ENCODE measurements at places on chromosomes 1 and 21.
A peak's percentile ranks its signal among the peaks of the same experiment; 100 is the strongest.

DNA sequence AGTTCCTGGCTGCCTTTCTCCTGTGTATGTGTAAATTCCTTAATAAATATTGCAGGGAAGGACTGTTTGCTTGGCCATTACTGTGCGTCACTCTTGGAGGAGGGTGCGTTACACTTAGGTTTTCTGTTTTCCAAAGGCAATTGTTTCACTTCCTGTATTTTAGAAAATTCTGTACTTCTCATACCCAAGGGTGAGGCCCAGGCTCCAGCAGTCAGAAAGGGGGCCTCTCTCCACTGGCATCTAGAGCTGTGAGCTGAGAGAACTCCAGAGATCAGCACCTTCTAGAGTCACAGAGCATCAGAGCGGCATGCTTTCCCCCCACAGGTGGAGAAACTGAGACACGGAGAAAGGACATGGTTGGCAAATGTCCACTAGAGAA is 27.0 kb upstream of the ZFP69B start:
- no peak for DNase-seq

DNA sequence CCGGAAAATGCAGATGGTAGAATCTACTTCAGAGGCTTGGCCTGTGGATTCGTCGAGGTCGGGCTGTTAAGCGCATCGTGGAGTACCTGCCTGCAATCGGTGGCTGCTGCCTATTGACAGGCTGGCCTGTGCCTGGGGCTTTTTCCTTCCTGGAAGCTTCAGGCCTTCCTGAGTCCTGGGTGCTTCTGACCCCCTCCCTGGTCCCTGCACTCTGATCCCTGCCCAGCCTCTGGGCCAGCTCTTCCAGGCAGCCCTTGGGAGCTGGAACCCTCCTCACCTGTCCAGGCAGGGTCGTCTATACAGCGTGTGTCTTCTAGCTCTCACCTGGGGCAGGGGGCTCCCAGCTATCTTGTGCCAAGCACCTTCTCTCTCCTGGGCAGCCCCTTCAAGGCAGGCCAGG is 40.0 kb upstream of the TNFRSF1B start:
- DNase-seq = no peak

GRCh38 chr1:183263886-183264602 is 78.0 kb downstream of the LAMC2 start:
- DNase-seq = no peak

DNA sequence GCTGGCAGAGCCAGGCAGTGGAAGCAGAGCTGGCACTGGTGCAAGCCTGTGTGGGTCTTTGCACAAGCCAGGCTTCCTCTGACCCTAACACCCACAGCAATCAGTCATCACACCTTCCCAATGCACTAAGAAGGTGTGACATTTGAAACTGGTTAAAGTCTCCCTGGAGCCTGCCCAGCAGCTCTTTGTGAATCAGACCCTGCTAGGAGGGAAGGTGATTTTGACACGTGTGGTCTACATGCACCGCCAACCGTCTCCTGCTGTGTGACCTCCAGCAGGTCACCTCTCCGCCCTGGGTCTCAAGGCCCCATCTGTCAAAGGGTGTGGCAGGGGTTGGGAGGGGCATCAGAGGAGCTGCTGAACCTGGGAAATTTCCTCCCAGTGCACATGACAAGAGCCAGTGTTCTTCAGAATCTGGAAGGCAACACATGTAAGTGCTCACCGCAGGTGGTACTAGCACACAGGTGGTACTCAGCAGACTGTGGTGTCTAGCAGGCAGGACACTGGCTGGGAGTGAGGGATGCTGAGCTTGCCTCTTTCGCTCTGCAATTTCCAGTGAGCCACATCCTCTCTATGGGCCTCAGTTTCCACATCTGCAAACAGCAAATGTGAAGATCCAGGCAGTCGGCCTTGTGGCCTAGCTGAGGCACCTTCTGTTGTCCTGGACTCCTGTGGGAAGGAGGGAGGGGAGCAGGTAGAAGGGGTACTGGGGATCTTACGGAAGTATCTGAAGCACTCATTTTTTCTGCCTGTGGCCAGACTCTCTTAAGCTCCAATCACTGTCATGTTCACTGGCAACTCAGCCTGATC is 123.2 kb downstream of the DMRTB1 start:
- DNase-seq = peak; percentile 53

GRCh38 chr1:25804244-25804963 is 4.4 kb downstream of the SELENON start:
- no peak for DNase-seq

DNA sequence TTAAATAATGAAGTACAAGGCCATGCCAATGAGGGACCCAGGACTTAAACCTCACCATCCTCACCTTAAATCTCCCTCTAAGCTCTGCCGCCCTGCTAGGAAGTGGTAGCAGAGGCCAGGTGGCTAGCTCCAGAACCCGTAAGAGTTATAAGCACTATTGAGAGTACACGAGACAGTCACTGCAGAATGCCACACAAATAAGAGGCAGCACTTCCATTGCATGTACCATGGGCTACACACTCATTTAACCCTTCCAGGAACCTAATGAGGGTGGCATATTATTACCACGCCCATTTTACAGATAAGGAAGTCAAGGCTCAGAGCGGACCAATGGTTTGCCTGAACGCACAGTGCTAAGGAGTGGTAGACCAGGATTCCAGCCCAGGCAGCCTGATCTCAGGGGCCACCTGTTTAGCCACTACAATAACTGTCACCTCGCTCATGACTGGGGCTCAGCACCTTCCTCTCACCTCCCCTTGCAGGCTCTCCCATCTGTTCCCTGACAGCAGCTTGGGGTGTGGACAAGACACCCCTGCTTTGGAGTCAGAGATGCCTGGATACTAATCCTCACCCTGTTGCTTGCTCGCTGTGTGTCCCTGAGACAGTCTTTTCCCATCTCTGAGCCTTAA is 54.8 kb upstream of the ID3 start:
- no peak for DNase-seq

- DNase-seq = no peak
Observed at GRCh38 chr1:68051475-68051874, 1.0 kb upstream of the DIRAS3 start.

DNA sequence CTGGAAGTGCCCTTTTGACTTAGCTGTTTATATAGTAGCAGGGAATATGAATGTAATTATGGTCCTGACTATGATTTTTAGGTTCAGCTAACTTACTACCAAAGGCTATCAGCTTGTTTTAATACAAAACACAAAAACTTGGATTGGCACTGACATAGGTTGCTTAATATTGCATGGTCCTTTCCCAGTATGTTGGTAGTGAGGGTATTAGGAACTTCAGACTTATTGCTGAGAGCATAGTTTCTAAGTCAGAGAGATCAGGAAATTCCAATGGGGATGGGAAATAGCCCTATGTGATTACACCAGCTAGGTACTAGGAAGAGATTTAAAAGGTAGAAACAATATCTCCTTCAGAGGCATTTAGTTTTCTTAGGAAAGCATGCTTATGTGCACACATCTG is 7.7 kb downstream of the ARID1A start:
- DNase-seq = no peak

DNA sequence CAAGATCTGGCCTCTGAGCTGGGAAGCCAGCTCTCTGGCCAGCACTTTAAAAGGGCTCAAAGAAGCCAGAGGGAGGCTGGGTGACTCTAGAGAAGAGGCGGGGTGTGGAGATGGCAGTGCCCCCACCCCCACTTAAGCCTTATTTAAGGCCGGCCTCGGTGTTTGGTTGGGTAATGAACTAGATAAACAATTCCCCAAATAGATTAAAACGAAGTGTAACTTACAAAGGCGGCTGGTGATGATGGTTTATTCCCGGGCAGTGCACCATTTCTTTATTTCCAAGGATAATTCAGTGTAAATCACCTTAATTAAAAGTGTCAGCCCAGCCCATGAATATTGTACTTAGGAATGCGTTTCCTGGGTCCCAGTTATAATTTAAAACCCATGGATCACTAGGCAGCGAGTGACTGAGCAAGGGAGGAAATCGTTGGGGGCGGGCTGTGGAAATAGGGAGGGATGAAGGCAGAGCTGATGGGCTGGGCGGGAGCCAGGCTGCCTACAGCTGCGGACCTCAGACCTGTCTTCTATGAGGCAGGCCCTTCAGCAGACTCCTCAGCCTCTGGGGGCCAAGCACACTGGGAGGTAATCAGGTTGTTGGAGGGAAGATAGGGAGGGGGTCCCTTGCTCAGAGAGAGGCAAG is 54.9 kb downstream of the TMEM53 start:
- no peak for DNase-seq

DNA sequence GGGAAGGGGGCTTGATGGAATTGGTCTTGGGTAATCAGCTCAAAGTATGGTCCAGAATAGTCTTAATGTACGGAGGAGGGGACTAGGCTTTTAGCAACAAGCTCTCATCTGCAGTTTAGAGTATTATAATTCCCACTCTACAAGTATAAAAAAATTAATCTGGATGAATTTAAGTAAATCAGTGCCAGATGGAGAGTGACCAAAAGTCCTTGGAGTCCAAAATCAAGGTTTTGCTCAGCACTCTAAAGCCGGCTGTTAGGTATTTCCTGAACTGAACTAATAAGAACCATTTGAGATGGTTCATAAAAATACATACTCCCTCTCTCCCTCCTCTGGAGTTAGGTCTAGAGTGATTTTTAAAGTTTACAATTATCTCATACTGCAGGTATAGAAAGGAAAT is 23.7 kb downstream of the GLUL start:
- no peak for DNase-seq

DNA sequence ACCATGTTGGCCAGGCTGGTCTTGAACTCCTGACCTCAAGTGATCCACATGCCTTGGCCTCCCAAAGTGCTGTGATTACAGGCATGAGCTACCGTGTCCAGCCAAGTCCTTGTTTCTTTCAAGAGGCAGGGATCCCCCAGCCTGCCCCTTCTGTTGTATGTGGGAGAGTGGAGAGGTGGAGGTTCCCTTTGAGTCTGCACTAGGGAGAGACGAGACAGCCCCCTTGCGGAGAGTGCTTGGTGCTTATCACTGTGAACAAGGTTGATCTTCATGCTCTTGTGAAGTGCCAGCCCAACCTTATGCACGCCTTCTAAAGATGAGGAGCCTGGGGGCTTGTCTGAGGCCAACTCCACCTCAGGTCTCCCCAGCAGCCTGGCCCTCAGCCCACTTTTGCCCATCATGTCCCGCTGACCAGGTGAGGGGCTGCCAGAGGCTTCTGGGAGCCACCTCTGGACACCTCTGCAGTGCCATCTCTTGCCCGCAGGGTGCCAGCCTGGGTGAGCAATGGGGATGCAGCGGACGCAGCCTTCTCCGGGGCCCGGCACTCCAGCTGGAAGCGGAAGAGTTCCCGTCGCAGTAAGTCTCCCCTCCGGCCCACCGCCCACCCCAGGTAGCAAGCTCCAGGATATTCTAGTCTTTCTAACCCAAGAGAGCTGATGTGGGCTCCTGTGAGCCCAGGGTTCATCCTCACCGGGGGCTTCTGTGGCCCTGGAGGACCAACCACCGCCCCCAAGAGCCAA is 62.3 kb downstream of the ARHGEF10L start:
- DNase-seq = no peak

DNA sequence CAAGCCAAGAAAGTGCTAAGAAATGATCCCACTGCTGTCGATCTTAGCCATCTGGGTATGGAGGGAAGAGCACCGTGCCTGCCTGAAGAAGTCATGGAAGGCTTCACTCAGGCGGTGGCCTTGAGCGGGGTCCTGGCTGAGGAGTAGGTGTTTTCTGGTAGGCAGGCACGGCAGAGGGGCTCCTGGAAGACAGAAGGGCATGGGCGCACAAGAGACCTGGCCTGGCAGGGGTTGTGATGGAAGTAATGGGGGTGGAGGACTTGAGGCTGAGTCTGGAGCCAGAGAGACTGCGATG is 185.1 kb downstream of the KAZN start:
- no peak for DNase-seq

DNA sequence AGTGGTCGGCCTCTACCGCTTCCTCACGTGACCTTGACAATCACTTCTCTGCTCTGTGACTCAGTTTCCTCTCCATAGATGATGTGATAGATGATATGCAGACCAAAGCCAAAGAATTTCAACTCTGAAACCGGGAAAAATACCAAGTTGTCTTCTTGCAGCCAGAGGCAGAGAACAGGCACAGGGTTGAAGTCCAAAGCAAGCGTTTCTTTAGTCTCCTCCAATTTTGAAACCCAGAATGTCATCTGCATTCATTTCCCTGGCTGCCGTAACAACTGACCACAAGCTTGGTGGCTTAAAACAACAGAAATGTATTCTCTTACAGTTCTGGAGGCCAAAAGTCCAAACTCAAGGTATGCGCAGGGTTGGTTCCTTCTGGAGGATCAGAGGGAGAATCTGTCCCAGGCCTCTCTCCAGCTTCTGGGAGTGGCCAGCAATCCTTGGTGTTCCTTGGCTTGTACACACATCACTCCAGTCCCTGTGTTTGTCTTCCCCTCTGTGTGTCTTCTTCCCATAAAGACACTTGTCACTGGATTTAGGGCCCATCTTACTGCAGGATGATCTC is 30.3 kb upstream of the H6PD start:
- no peak for DNase-seq

Measured in NCI-H345 (cell line).